ENCODE measurements at places on chromosomes 3 and 15.

- no peak for DNase-seq
Observed at GRCh38 chr15:67116742-67117141, 51.3 kb downstream of the SMAD3 start.

GRCh38 chr3:149608987-149609386 is 48.8 kb downstream of the WWTR1 start:
- no peak for DNase-seq

- no peak for DNase-seq
Observed at GRCh38 chr3:126021702-126022101, 52.7 kb downstream of the ROPN1B start.

GRCh38 chr15:73751899-73752805 is 999 bp downstream of the INSYN1 start:
- no peak for DNase-seq

DNA sequence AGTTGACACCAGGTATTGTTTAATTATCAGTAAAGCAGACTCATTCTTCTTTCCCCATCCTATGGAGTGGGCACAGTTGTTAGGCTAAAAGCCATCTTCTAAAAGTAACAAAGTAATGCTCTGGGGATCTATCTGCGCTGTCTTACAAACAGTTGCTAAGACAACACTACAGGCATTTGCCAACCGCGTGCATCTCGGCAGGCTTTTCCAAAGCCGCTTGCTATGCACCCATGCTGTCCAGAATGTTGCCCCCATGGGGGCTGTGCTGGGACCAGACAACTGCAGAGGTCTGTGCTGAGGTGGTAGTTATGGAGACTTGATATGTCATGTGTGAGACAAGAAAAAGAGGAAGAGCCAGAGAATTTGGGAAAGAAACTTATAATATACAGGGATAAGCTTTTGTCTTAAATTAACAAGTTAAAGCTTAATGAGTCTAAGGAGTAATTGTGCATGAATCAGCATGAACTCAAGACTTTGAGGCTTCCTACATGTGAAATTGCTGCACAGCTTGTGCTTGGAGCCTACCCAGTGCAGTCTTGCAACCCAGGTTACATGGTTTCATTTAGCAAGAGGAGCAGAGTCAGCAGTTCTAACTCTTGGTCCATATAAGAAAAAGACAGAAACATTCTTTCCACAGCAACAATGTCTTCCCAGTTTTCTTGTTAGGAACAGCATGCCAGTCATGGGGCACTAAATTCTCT is 38.9 kb upstream of the DCLK3 start:
- DNase-seq, result no peak

GRCh38 chr15:77024273-77025082 is 29.6 kb downstream of the PSTPIP1 start:
- DNase-seq, result peak; percentile 74

GRCh38 chr15:41620536-41621199 is 39.5 kb upstream of the MGA start:
- DNase-seq, result no peak

DNA sequence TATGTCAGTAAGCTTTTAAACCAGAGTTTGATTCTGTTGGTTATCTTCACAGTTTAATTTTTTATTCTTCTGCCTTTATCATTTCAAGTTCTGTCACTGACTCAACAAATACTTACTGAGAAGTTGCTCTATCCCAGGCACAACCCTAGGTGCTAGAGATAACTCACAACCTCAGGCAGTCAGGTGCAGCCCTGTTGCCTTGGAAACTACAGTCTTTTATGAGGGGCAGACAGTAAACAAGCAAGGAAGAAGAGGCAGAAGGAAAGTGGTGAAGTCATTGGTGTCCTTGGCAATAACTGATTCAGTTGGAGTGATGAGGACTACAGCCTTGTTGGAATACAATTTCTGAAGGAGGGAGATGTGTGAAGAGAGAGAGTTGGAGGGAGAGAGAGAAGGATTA is 142.1 kb upstream of the LRTM1 start:
- no peak for DNase-seq

DNA sequence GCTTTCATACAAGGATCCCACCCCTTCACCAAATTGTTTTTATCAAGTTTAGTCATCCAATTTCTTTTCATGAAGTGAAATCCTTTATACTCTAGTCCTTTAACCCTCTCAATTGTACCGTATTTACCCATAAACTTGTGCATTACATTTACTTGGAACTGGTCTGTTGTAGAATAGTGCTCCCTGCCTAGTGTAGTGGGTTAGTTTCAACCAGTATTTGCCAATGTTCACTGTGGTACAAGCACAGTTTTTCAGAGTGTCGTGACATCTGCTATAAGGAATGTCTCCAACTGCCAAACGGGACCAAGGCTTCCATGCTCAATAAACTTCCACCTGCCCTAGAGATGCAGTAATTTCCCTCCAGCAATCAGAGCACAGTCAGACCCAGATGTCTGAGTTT is 211.9 kb downstream of the KCNAB1 start:
- no peak for DNase-seq

All from NAMALWA (cell line).